Femur (tissue), 1 donor: ENCODE measurements at places on chromosomes 5 and 9.

- DNase-seq: no peak
Measured at GRCh38 chr9:130579738-130580463, 524 bp downstream of the FUBP3 start.

GRCh38 chr5:124136609-124137008 is 609.8 kb downstream of the ZNF608 start:
- no peak for DNase-seq

- no peak for DNase-seq
Measured at GRCh38 chr5:56011835-56012234, 17.1 kb upstream of the IL6ST start.

- no peak for DNase-seq
Measured at GRCh38 chr9:13596383-13596970, 317.0 kb upstream of the MPDZ start.

DNA sequence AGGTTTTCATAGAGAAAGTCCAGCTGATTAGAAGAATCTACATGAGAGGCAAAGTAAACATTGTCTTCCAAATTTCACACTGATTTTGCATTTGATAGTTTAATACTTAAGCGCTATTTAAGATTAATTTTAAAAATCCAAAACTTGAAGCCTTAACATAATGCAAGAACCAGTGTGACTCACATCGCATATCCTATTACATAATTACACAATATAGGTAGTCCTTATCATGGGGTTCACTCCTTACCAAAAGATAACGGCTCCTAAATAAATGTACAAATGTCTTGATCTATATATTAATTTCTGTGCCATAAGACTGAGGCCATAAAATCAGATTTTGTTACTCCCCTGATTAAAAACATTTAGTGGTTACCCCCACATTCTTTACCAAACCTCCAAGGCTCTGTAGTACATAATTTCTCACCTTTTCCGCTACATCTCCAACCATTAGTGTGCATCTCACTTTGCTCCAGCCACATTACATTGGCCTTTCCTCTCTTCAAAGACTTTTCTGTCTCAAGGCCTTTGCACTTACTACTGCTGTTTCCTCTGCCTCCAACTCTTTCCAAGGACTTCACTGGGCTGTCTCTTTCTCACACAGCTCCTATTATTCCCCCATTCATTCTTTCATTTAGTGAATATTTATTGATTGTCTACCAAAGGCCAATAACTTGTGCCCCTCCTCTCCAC is 1.0 kb downstream of the RIOK2 start:
- DNase-seq: no peak
